ENCODE measurements at places on chromosomes 3 and 15.

DNA sequence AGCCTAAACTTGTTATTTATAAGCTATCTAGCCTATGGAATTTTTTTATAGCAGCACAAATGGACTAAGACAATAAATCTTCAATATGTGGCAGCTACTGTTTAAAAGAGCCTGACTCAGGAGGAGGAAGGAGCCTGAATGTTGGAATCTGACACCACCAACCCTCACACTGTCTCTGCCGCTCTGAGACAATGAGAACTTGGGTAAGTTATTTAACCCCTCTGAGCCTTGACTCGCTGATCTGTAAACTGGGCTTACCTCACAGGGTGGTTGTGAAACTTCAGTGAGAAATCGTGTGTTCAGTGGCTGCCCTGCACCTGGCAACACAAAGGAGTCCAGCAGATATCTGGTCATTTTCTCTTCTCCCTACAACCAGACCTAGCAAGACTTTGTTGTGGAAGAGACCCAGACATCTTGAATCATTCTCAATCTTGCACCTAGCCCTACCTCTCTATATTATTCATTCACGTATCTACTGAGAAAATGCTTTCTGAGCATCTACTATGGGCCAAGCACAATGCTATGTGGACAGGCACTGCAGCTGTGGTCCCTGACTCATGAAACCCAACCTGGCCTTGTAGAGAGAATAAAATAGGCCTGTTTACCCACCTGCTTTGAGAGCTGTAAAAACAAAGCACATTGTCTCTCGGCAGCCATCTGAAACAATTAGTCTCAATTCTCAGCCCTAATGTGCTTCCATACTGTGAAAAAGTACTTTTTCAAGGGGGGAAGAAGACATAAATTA is 81.9 kb upstream of the SLC25A36 start:
- no peak for DNase-seq

- no peak for DNase-seq
Measured at GRCh38 chr3:153050978-153051377, 111.0 kb upstream of the RAP2B start.

- no peak for DNase-seq
Measured at GRCh38 chr3:112638327-112639020, 2.5 kb downstream of the CCDC80 start.

- no peak for DNase-seq
Measured at GRCh38 chr3:183283886-183284285, 30.8 kb downstream of the B3GNT5 start.

DNA sequence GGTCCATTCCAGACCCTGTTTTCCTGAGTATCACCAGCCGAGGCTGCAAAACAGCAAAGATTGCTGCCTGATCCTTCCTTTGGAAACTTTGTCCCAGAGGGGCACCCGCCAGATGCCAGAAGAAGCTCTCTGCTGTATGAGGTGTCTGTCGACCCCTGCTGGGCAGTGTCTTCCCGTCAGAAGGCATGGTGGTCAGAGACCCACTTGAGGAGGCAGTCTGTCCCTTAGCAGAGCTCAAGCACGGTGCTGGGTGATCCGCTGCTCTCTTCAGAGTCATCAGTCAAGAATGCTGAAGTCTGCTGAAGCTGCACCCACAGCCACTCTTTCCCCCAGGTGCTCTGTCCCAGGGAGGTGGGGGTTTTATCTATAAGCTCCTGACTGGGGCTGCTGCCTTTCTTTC is 1121.2 kb downstream of the NSUN3 start:
- DNase-seq, result no peak

- no peak for DNase-seq
Measured at GRCh38 chr15:89614164-89614563, 38.9 kb downstream of the TICRR start.

DNA sequence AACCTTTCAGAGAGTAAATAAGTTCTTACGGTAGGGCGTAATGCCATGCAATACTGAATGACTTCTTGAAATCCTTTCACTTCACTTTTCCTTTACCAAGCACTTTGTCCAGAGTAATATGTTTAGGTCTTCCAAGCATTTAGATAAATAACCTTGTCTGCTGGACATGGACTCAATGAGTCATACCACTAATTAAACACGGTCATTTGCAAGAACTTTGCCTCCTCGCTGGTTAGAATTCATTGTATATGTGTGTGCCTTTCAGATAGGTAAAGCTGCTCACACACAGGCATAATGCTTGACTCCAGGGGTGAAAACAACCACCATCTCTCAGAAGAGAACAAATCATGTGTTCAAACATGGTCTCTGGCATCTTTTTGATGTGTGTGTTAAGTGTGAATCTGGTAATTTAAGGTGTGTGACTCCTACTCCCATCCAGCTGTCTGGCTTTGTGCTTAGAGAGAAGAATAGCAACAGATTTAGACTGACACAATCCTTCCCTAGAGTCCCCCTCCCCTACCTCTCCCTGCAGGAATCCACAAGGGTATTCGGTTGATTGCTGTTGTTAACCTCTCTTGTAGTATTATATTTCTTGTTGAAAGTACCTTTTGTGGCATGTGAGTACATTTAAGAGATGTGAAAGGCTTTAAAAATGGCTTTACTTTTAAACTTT is 419.0 kb downstream of the CNTN4 start:
- DNase-seq, result no peak

Data from pulmonary artery endothelial cell (primary cell).